Spinal cord (tissue), 10 donors: ENCODE measurements at places on chromosomes 12 and 14. TPM values are rescaled to one million over a fixed set of nuclear protein-coding genes. Genes with fewer than 3 reads are reported as not detected.

- H3K36me3 ChIP-seq = no peaks in the 10 kb centered on the region
- H3K4me3 ChIP-seq = no peak overlapping the region
- no peaks in the 10 kb centered on the region for H3K27me3 ChIP-seq
These were observed 81.2 kb downstream of the PRKD1 start for GRCh38 chr14:29846339-29847055.

Gene HVCN1
- total RNA-seq = 10.7 TPM

- DNase-seq = no peak
- no peak overlapping the region for H3K4me3 ChIP-seq
- no peaks in the 10 kb centered on the region for H3K36me3 ChIP-seq
- H3K27ac ChIP-seq = no peak overlapping the region
- H3K4me1 ChIP-seq = no peaks in the 10 kb centered on the region
These were observed 49.2 kb downstream of the LIN52 start for GRCh38 chr14:74133833-74134481.

- H3K4me3 ChIP-seq = no peak overlapping the region
- H3K36me3 ChIP-seq = no peaks in the 10 kb centered on the region
- H3K27ac ChIP-seq = no peak overlapping the region
These were observed 365.7 kb upstream of the FKBP4 start for GRCh38 chr12:2429032-2429431.

GRCh38 chr14:30115756-30116155 lies 188.1 kb upstream of the PRKD1 start:
- H3K4me3 ChIP-seq = no peak overlapping the region
- DNase-seq = peak; percentile 58
- H3K27me3 ChIP-seq = no peaks in the 10 kb centered on the region
- H3K4me1 ChIP-seq = no peaks in the 10 kb centered on the region
- H3K27ac ChIP-seq = no peak overlapping the region

GRCh38 chr14:104882325-104882973 lies 17.4 kb downstream of the CEP170B start:
- H3K4me3 ChIP-seq = no peak overlapping the region
- peaks cover 95% of the 10 kb centered on the region for H3K36me3 ChIP-seq
- no peak overlapping the region for H3K27ac ChIP-seq
